ENCODE measurements at places on chromosomes 4 and X.

- no peak for DNase-seq
Measured at GRCh38 chr4:127856813-127857447, 23.8 kb upstream of the PLK4 start.

DNA sequence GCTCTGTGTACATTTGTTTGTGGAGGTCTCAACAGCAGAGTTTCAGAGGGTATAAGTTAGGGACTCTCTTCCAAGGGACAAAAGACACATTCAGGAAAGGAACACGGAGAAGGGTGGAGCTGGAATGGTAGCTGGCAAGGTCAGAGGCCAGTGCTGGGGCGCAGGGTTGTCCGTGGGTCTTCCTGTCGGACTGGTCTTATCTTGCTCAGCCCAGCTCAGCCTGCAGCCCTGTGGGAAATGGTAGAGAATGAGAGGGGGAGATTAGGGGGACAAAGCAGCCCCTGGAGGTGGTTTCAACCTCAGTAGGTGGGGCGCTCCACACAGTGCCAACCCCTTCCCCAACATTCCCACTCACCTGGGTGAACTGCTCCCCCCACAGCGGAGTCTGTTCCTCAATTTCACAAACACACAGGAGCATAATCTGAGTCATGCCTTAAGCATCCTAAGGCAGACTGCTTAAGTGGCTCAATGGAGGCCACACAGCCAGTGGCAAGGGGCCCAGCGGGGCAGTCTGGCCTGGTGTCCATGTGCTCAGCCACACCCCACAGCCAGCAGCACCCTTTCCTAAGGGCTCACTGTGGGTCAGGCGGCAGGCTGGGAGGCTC, 6.9 kb upstream of the HDAC6 start:
- DNase-seq, result no peak

GRCh38 chr4:148444296-148445070, 2.3 kb upstream of the NR3C2 start:
- no peak for DNase-seq

GRCh38 chrX:45840411-45840950, 639.8 kb upstream of the DIPK2B start:
- no peak for DNase-seq

DNA sequence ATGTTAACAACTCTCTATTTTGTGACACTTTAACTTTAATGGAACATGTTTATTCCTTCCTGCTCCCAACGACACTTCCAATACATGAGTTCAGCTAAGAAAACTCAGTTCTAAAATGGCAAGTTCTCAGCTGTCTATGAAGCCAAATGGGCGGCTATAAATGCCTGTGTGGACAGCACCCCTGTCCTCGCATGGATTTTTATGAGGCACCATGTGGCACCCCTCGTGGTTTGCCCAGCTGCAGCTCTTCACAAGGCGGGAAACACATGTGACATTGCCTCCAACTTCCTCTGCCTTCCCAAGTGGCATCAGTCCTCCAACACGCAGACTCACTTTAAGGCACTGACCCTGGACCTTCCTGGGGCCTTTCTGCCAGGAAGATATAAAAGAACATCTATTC, 48.0 kb downstream of the SH3RF1 start:
- DNase-seq, result no peak

DNA sequence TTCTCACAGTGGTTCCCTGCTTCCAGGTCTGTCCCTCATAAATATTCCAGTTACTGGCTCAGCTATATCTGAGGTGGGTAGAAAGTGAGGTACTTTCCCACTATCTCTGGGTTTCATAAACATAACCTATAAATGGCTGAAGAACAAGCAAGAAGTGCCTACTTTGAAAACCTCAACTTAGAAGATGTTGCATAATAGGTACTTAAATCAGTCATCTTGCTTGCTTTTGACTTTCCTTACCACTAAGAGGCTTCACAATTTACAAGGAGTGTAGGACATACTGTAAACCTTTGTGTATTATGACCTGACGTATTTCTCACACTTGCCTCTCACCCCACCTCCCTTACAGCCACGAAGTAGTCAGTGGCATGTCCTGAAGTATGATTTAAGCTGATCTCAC, 145.9 kb downstream of the PCDH19 start:
- no peak for DNase-seq

DNA sequence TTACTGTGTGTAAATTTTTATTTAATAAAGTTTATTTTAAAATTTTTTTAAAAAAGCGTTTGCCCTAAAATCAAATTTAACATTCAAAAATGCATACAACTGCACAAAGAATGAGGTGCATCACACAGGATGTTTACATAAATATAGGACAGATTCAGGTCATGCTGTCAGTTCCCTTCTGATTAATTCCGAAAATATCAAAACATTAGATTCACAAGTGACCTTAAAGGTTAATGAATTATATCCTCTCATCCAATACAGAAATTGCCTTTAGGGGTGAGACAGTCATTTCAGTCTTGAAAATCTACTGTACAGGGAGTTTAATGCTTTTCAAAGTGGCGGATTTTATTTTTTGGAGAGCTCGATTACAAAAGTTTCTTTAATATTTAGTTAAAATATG, 208.7 kb upstream of the FTHL17 start:
- DNase-seq, result no peak

GRCh38 chrX:110671068-110671803, 124.4 kb downstream of the CHRDL1 start:
- DNase-seq, result no peak

DNA sequence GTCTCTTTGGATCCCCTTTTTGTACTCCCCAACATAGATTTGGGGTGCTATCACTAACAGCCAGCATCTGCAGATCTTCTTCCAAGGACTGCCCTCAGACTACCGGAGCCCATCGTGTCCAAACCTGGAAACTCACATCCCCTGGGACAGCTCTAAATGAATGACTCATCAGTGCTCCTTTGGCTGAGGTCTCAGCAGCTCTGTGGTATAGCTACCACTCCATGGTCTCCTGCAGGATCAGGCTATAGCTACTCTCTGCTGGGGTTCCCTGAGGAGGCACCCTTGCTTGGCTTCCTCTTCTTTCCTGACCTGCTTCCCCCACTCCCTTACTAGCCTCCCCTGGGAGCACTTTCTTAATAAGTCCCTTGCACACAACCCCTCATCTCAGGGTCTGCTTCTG, 97.5 kb upstream of the PRPS2 start:
- no peak for DNase-seq

GRCh38 chr4:166314902-166315301, 441.9 kb downstream of the TLL1 start:
- no peak for DNase-seq

- DNase-seq, result no peak
Measured at GRCh38 chr4:79495447-79495846, 87.4 kb upstream of the GK2 start.

Data from AML-193 (cell line).